Cortex of kidney (tissue), 1 donor: ENCODE measurements at places on chromosomes 7 and 10.

GRCh38 chr7:137975768-137976167 lies 26.1 kb downstream of the CREB3L2 start:
- no peak for DNase-seq

DNA sequence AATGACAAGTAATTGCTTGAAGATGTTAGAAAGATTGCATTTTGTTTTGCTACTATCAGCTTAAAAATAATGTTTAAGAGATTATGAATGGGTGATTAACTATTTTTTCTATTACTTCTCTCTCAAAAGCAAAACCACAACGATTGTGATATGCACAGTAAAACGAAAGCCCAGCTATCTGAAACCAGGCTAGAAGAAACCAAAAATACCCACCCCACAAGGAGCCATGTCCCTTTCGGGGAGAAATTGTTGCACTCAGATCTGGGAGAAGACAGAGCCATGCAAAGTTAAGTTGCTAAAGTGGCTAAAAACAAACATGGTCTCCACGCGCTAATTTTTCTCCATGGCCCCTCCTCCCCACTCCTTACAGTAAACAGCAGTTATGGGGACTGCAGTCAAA lies 173.6 kb downstream of the RPS24 start:
- DNase-seq, result no peak

DNA sequence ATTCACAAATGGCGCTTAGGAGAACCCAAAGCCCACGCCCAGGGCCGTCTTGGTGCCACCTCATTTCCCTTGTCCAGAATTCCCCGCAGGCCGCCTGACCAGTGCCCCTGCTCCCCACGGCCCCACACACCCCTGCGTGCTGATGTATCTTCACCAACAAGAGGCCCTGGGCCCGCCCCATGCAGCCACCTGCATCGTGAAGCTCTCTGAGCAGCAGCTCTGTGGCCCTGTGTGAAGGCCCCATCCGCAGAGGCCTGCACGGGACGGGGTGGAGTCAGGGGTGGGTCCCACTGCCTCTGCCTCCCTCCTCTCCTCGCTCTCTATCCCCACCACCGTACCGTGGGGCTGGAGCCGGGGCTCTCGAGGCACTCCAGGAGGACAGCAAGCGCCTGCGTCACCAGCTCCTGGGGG lies 14.7 kb downstream of the BRAT1 start:
- DNase-seq, result no peak

DNA sequence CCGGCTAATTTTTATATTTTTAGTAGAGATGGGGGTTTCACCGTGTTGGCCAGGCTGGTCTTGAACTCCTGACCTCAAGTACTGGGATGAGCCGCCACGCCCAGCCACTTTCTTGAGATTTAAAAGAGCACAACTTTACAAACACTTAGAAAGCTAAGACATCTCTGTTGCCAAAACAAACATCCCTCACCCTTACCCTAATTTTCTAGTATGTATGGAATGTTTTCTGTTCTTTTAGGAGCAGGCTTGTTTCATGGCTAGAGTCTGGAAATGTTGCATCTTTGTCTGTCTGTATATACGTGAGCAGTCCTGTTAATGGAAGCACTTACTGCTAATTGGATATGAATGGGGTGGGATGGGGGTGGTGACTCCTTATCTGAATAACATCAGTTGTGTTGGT lies 2.9 kb downstream of the OLAH start:
- no peak for DNase-seq

- no peak for DNase-seq
These were observed 44.6 kb upstream of the DLG5 start for GRCh38 chr10:77970869-77971803.

- DNase-seq, result no peak
These were observed 51.4 kb upstream of the NFKB2 start for GRCh38 chr10:102344067-102344466.

GRCh38 chr10:9452056-9452455 lies 1397.6 kb downstream of the GATA3 start:
- no peak for DNase-seq

- DNase-seq, result no peak
These were observed 17.7 kb upstream of the ZNRF2 start for GRCh38 chr7:30266686-30267085.

GRCh38 chr7:2937701-2938513 lies 93.8 kb upstream of the GNA12 start:
- no peak for DNase-seq

GRCh38 chr7:28165961-28166955 lies 14.3 kb downstream of the JAZF1 start:
- no peak for DNase-seq

DNA sequence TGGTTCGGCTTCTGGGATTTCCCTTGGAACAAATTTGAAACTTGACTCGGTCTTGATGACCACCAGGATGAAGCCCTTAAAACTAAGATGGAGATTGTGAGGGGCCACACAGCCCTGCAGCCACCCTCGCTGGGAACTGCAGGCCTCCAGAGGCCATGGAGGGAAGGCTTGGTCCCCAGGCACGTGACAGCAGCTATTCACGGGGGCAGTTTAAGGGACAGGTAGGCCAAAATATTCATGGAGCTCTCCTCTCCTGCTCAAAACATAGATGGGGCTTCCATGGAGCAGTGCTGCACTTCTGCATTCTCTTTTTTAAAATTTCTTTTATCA lies 137.0 kb downstream of the ADCY1 start:
- no peak for DNase-seq

- no peak for DNase-seq
These were observed 284.4 kb downstream of the IPMK start for GRCh38 chr10:57983281-57983791.

DNA sequence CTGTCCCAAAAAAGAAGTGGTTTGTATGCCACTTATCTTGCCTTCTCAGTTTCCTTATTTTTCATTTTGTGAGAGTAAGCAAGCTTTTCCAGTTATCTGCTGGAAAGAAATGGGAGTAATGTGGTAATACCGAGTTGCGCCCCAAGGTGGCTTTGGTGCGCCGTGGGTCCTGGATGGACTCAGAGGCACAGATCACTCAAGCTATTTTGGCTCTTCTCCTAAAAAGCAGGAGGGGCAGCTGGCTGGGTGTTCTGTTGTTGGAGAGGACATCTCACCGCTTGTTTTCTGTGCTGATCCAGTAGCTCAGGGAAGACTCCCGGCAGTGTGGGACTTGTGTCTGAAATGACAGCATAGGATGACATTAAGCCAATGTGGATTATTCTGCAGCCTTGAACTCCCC lies 16.4 kb downstream of the PRKRIP1 start:
- DNase-seq, result no peak

GRCh38 chr10:113705344-113705652 lies 25.6 kb downstream of the CASP7 start:
- DNase-seq, result no peak

- DNase-seq, result no peak
These were observed 86.7 kb downstream of the PDGFA start for GRCh38 chr7:432933-433332.

GRCh38 chr10:26970667-26971066 lies 109.9 kb upstream of the ABI1 start:
- no peak for DNase-seq

DNA sequence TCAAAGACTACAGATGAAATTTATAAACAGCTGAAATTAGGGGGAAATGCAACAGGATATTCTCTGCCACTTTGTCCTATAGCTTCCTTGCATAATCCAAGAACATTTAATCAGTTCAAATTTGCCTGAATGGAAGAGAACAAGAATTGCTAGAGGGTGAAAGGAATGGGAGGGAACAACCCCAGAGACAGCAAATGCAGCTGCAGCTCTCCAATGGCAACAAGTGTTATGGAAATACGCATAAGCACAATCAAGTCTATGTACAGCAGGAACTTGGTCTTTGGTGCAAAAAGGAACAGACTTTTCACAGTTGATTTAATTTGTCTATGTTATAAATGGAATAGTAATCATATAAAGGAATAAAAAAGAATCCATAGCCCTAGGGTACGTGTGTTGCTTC lies 269.0 kb upstream of the ETV1 start:
- DNase-seq, result no peak

- no peak for DNase-seq
These were observed 57.8 kb downstream of the LGI1 start for GRCh38 chr10:93815304-93816096.

GRCh38 chr10:43801140-43801539 lies 152.5 kb upstream of the ZNF32 start:
- no peak for DNase-seq

- DNase-seq, result no peak
These were observed 980.0 kb downstream of the CNTNAP2 start for GRCh38 chr7:147096629-147097028.

GRCh38 chr7:17131060-17131345 lies 167.4 kb upstream of the AHR start:
- DNase-seq, result no peak

- no peak for DNase-seq
These were observed 55.5 kb upstream of the PTPN12 start for GRCh38 chr7:77481615-77482014.

DNA sequence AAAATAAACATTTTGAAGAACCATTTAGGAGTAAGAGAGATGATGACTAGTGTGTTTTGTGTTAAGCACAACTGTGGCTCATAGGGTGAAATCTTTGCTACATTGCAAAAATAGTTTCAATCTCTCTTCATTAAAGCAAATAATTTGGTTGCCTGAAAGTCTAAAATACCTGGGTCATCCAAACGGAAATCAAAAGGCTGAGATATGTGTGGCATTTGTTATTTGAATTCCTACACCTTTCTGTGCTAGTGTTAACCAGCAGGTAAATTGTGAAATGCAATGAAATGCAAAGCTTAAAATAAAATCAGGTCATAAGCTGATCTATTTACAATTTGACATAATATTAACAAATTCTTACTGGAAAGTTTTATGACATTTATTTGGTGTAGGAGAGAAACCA lies 40.9 kb upstream of the SEMA3E start:
- no peak for DNase-seq

GRCh38 chr7:42910306-42910705 lies 1.6 kb downstream of the C7orf25 start:
- no peak for DNase-seq

- no peak for DNase-seq
These were observed at the start of gene GTF2IRD1 for GRCh38 chr7:74453322-74454011. TSS of gene GTF2IRD1 (plus strand) at chr7:74453906. CDS start at chr7:74508081, 54,175 bp downstream.

DNA sequence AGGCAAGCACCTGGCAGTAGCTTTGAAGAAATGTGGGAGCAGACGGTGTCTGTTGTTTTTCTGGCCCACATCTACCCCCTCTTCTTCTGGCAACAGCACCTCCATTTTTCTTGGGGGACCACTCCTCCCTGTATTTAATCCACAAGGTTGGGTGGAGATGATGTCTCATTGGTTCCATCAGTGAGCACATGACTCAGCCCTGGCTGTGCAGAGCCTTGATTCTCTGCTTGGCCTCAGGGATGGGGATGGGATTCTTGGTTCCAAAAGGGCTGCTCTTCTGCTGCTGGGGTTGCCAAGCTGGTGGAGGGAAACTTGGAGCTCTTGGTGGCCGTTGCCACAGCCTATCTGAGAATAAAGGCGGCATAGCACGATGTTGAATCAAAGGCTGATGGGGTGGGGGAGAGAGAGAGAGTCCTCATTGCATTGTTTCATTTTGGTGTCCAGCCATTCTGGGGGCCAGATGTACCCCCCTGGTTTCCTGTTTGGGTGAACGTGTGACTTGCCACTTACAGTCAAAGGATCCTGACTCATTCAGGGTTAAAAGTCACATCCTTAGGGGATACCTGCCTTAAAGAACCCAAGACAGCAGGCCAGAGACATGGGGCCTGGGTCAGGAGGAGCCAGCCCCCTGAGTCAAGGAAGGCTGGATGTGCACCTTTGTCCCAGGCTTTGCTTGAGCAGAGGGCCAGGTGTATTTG lies 25.9 kb downstream of the GRK5 start:
- DNase-seq, result no peak

DNA sequence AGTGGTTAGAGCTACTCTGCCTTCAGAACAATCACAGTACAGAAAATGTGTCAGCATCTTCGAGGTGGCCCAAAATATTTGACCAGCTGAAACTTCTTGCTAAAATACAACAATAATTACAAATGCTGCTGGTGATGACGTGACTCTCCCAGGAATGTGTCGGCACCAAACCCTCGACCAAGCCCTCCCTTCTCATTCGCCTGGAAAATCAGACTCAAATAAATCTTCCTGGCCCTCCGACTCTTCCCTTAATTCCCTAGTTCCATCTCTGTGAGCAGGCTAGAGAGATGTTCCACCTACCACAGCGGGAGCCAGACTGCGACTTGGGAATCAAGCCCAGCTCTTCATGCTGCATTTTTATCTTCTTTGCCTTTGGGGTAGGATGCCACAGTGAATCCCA lies 4.1 kb downstream of the PRSS2 start:
- DNase-seq, result no peak

GRCh38 chr10:116246263-116246662 lies 26.7 kb downstream of the GFRA1 start:
- no peak for DNase-seq

GRCh38 chr7:26376175-26376917 lies 84.7 kb downstream of the SNX10 start:
- no peak for DNase-seq

- DNase-seq, result no peak
These were observed 287.3 kb downstream of the SDK1 start for GRCh38 chr7:3588341-3588740.

DNA sequence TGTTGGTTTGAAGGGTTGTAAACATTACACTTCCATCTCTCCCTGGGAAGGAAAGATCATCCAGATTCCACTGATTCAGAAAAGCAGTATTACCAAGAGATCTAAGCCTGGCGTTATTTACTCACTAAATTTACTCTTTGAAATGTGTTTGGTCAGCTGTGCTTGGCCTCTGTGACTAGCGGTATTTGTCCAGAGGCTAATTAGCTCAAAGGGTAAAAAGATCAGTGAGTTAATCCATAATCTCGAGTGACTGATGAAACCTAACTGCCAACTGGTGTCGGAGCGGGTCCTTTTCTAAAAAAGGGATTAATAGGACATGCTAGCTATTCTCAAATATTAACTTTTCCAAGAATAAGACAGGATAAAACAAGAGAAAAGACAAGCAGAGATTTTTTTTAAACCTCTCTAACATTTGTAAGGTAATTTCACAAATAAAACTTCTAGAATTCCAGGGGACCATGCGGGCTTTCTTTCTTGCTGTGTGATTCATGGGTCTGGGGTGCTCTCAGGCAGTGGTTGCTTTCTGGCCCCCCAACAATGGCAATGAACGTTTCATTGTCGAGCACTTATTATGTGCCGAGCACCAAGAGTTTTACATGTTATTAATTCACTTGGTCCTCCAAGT lies 247.3 kb upstream of the AOAH start:
- no peak for DNase-seq

DNA sequence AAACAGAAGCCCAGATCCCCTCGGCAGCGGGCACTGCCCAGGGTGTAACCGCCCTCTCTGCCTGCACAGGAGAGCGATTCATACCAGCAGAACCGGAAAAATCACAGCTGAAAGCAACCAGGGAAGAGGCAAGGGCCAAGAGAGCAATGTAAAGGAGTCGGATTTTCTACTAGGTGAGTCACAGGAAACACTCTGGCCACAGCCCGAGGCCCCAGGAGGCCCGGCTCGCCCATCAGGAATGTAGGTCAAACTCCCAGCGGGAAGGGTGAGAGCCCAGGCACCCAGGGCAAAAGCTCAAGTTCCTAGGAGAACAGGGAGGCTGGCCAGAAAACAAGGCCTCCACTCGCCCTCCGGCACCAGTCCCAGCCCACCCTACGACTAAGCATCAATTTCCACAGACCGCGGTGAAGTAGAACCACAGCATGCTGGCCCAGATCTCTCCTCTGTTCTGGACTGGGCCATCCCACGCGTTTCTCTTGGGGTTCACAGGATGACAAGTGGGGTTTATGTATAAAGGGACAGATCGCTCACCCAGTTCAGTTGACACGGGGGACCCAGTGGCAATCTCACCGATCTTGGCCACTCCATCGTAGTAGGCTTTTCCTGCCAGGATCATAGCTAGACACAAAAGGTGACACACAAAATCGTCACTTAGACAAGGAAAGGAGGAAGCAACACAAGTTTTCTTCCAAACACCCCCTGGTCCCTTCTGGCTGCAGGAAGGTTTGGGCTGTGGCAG lies 46.2 kb downstream of the BAIAP2L1 start:
- DNase-seq, result no peak
